ENCODE measurements at places on chromosomes 3 and 15.

DNA sequence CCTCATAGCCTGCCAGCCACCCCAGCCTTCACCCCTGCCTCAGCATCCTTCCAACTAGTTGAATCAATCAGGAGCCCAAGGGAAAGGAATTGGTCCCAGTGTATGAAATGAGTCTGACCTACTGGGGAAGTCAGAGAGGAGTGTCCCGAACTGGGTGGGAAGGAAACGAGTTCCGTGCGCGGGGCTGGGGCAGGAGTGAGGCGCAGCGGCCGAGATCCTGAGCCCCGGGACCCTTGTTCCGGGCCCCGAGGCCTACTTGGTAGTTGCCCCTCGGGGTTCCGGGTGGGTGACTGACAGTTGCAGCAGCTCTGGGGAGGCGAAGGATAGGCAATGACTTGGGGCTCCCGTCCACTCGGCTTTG is 1.1 kb upstream of the PLCL2 start:
- no peak for DNase-seq

GRCh38 chr3:12982619-12983101 is 90.6 kb downstream of the IQSEC1 start:
- no peak for DNase-seq

DNA sequence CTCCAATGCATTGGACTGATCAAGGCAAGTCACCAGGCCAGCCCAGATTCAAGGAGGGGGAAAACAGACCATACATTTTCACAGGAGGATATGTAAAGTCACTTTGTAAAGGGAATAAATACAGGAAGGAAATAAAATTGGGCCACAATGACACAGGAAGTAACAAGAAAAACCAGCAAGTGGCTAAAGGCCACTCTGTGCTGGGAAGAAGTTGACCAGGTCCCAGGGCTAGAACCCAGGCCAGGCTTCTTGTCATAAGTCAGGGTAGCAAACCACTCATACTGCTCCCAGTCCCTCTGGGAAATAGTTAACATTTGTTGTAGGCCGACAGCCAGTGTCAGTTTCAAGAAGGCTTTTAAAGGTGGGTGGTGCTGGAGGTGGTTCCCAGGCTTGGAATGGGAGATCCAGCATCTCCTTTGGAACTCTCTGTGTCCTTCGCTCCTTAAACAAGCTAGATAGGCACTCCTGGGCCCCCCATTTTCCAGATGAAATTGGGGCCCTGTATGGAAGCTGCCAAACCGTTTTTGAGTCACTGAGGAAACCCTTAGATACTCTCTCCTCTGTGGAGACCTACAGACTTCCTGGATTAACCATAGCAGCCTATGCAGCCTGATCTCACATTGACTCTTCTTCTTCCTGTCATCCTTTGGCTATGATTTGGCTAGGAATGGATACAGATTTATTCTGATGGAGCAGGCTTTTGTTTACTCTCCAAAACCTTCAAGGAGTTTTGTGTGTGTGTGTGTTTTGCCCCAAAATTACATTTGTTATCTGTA is 14.7 kb upstream of the EDC3 start:
- no peak for DNase-seq

- DNase-seq = no peak
Observed at GRCh38 chr3:51422211-51422610, 31.1 kb downstream of the RBM15B start.

Data from activated naive CD4-positive, alpha-beta T cell (primary cell).